MCF 10A (cell line): ENCODE measurements at places on chromosomes 1 and 21. TPM values are rescaled to one million over a fixed set of nuclear protein-coding genes. Genes with fewer than 3 reads are reported as not detected.

GRCh38 chr1:8410791-8411190, 92.9 kb downstream of the SLC45A1 start:
- DNase-seq: no peak

- DNase-seq: peak; percentile 25
Measured at GRCh38 chr1:105427543-105427942, 1628.9 kb upstream of the PRMT6 start.

GRCh38 chr1:2504949-2505272, 21.5 kb downstream of the PANK4 start:
- no peak for DNase-seq

DNA sequence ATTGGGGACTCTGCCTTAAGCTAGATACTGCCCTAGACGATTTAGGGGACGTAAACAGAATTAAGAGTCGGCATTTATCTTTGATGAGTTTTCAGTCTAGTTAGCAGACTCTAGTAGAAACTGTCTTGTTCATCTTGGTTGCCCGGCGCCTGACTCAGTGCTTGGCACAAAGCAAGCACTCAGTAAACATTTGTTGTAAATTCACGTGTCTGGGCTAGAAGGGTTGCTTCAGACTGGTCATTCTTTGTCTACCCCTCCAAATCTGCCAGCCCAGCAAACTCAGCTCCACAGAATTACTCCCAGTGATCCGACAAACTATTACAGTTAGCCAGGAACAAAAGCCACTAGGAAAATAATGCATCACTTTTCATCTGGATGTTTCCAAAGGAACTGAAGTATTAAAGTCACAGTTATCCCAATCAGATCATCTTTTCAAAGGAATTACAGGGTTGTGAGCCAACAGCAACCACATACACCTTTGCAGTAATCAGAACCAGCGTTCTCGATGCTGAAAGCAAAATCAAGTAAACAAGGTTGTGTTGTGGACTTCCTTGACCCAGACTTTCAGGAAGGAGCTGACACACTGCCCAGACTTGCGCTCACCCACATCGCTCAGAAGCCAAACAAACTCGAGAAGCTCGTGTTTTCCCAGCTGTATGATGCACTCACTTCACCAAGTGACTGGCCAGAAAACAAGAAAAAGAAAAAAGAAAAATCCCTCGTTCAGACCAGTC, 66.5 kb upstream of the GADD45A start:
- DNase-seq: peak; percentile 70

DNA sequence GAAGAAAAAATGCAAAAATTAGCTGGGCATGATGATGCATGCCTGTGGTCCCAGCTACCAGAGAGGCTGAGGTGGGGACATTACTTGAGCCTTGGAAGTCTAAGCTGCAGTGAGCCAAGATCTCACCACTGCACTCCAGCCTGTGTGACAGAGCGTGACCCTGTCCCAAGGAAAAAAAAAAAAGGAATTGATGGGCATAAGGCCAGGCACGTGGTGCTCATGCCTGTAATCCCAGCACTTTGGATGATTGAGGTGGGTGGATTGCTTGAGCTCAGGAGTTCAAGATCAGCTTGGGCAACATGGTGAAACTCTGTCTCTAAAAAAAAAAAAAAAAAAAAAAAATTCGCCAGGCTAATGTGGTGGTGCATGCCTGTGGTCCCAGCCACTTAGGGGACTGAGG, 55.8 kb upstream of the ATP2B4 start:
- DNase-seq: no peak

ANKRD35 gene
- total RNA-seq: 0.29 TPM in 1 of 2 replicates, not detected in the other

LZIC gene
- total RNA-seq: 37.2 and 42.6 TPM in 2 replicates

GRCh38 chr1:85707990-85708828, at the start of gene ZNHIT6:
Gene ZNHIT6, minus strand, starts transcription at chr1:85708433. Its CDS starts 149 bp downstream, at chr1:85708284.
- DNase-seq: peak; percentile 96

DNA sequence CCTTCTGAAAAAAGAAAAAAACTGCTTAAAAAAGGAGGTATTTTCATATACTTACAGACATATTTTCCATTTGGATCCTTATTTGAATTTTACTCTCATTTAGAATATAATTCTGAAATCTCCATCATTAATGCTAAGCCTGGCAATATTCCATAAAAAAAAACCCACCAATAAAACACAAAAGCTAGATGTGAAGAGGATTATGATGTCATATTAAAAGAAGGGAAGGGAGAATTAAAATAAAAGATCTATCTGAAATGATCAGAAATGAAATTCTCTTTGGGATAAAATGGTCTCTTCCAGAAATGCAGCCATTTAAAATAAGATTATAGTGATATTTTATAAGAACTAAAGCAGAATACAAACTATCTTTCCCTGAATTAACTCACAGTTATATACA, 206.7 kb upstream of the CAMK1G start:
- DNase-seq: no peak

DNA sequence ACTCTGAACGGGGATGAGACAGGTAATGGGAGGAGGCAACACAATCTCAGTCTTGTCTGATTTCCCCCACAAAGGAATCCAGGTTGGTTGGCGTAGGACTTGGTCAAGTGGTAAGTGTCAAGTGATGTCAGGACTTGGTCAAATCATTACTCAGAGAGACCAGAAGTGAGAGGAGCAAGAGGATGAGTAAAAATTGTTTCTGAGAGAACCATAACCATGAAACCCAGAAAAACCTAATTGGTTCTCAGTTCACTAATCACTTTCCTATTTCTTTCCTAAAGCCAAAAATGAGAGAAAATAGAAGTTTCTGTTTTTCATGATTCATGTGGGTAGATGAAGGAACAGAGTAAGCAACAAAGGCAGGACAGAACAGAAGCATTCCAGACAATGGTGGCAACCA, 5.0 kb downstream of the PHC2 start:
- no peak for DNase-seq

GRCh38 chr1:71647513-71648300, 566.9 kb upstream of the ZRANB2 start:
- DNase-seq: no peak

SIK1 gene
- total RNA-seq: 77.1 and 86.9 TPM in 2 replicates

- DNase-seq: no peak
Measured at GRCh38 chr1:199313444-199313843, 674.6 kb downstream of the PTPRC start.

CFHR5 gene
- total RNA-seq: not detected in 2 replicates

DNA sequence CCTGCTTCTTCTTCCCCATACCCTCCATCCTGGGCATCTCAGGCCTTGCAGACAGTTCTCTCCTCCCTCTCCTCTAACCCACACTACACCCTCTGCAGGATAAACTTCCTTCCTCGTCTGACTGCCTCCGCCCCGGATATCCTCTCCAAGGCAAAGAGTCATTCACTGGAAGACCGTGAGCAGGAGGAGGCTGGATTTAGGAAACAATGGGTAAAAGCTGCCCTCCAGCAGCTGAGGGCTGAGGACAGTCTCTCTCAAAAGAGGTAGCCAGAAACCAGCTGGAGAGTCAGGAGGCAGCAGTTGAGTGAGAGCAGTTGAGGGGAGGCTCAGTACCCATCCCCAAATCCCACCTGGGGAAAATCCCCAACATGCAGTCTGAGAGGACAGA, 1.4 kb downstream of the CSRP1 start:
- peak; percentile 87 for DNase-seq

DNA sequence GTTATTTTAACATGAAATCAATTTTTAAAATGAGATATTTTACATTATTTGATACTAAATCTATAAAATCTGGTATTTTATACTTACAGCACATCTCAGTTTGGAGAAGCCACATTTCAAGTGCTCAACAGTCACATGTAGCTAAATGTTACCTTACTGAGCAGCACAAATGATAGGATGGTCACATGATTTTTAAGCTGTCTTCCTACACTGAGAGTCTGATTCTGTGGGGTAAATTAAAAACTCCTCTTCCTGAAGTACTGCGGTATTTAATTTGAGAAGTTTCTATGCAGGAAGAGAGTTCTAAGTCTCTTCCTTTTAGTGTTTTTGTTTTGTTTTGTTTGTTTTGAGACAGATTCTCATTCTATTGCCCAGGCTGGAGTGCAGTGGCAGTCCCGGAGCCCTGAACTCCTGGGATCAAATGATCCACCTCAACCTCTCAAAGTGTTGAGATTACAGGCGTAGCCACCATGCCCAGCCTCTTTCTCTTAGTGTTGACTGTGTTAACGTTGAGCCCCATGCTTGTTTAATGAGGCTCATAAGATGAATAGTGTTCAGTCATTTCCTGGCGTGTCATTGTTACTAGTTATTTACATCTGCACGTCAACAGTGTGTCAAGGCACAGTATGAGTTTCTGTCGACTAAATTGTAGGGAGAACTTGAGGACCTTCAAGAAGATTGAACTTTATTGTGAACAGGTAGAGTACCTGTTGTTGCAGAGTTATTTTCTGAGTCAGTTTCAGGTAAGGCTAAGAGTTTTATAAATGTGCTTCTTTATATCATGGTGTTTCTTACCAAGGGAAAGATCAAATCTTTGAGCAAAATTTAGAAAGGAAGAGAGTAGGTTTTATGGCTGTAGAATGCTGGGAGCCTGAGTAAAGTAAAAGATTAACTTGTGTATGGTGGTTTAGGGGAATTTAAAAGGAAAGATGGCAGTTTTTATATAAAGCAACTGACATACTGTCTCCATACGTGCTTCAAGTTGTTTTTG, 3.3 kb downstream of the CNST start:
- DNase-seq: no peak

- DNase-seq: no peak
Measured at GRCh38 chr1:94716965-94717364, 103.2 kb upstream of the SLC44A3 start.

DNA sequence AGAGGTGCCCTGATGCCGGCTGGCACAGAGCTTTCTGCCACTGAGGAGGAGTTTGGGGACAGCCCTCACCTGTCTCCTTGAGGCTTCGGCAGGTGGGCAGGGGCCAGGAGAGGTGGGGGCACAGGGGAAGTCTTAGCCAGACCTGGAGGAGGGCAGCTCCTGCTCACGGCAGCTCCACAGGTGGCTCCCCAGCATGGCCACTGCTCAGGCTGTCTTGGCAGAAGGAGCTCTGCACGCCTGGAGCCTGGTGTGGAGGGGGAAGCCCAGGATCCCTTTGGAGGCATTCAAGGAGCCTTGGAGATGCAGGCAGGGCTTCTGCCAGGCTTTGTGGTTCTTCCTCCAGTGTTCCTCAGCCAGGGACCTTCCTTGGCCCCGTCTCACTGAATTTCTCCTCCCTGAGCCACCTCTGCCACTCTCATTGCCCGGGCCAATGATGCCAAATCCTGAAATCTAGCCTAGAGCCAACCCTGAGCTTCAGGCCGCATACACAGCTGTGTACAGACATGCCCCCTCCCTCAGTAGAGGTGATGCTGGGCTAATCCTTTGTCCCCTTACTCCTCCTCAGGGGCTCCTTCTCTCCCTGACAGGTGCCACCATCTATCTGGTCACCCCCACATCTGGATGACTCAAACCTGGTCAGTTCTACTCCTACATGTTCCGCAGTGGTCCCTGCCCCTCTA, 251.8 kb upstream of the VAMP3 start:
- DNase-seq: no peak

GRCh38 chr1:39827201-39827600, 38.5 kb upstream of the BMP8B start:
- no peak for DNase-seq

GRCh38 chr21:14550135-14550534, 4.0 kb upstream of the SAMSN1 start:
- DNase-seq: peak; percentile 32

- no peak for DNase-seq
Measured at GRCh38 chr1:240237305-240237721, 145.6 kb downstream of the FMN2 start.

RRP1B gene
- 35.3 and 39.8 TPM in 2 replicates for total RNA-seq
